ENCODE measurements at places on chromosomes 6 and 20. TPM values are rescaled to one million over a fixed set of nuclear protein-coding genes. Genes with fewer than 3 reads are reported as not detected.

The ANKS1A gene
- total RNA-seq, result 11.6 TPM

DNA sequence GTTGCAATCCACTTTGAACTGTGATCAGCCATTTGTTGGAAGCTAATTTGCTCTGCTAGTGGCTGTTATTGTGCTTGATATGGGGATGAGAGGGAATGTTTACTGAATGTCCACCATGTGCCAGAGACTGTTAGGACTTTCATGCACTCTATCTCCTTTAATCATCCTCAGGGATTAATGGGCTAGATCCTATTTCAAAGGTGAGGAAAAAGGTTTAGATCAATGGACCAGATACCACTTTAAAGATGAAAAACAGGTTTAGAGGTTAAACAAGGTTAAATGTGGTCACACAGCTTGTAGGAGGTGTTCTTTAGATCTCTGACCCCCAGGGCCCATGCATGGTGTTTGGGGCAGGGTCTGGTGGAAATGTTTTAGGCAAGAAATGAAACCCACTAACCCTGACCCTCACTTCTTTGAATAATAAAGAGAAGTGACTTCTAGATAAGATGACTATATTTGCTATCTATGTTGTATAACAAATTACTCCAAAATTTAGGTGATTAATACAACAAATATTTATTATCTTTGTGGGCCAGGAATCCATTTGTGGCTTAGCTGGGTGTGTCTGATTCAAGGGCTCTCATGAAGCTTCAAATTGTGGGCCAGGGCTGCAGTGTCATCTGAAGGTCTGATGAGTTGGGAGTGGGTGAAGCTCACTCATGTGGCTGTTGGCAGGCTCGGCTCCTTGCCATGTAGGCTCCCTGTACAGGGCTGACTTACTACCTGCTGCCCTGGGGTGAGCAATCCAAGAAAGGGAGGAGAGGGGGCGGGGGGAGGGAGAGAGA is 127.8 kb upstream of the FOXA2 start:
- no peak for DNase-seq

The POM121L2 gene
- not detected for total RNA-seq

GRCh38 chr6:43771210-43771857 is 1.3 kb downstream of the VEGFA start:
- peak; percentile 86 for DNase-seq

Measured in K562 (cell line).